Naive B cell (primary cell): ENCODE measurements at places on chromosomes 5 and 9. TPM values are rescaled to one million over a fixed set of nuclear protein-coding genes. Genes with fewer than 3 reads are reported as not detected.

The TSSK1B gene
- not detected for polyA plus RNA-seq

GRCh38 chr5:72503888-72504491, 3.2 kb downstream of the ZNF366 start:
- DNase-seq: no peak

The ITK gene
- polyA plus RNA-seq: 0.45 TPM

The ZNF367 gene
- 1.0 TPM for polyA plus RNA-seq

The TICAM2 gene
- not detected for polyA plus RNA-seq
